ENCODE measurements at places on chromosomes 16 and 17.

DNA sequence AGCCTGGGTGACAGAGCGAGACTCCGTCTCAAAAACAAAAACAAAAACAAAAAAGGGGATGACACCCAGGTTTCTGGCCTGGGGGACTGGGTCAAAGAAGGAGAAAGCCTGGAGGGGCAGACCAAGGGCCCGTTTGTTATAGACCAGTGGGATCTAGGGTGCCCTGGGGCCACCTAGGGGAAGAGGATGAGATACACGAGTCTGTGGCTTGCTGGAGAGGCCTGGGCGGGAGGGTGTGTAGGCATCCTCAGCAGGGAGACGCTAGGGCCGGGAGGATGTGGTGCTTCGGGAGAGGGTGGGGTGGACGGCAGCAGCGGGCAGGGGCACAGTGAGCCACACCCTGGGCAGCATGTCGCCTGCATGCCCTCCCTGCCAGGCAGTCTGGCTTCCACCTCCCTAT lies 17.1 kb upstream of the CRK start:
- DNase-seq, result no peak

- DNase-seq, result no peak
Measured at GRCh38 chr16:191831-192230, 11.6 kb downstream of the HBQ1 start.

DNA sequence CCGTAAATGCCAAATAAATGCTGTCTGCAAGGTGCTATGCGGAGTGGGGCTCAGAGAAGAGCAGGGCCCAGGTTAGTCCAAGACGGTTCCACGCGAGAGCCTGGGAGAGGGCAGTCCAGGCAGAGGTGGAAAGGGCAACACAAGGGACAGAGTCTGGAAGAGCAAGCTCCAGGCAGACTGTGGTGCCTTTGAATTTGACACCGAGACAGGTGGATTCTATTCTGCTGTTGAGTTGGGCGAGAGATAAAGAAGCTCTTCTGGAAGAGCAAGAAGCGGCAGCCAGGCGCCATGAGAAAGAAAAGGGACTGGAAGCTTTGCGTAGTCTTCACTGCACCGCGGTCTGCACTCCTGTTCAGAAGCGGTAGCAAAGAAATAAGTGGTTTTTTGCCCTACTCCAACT lies 55.6 kb downstream of the CYTH1 start:
- DNase-seq, result no peak

DNA sequence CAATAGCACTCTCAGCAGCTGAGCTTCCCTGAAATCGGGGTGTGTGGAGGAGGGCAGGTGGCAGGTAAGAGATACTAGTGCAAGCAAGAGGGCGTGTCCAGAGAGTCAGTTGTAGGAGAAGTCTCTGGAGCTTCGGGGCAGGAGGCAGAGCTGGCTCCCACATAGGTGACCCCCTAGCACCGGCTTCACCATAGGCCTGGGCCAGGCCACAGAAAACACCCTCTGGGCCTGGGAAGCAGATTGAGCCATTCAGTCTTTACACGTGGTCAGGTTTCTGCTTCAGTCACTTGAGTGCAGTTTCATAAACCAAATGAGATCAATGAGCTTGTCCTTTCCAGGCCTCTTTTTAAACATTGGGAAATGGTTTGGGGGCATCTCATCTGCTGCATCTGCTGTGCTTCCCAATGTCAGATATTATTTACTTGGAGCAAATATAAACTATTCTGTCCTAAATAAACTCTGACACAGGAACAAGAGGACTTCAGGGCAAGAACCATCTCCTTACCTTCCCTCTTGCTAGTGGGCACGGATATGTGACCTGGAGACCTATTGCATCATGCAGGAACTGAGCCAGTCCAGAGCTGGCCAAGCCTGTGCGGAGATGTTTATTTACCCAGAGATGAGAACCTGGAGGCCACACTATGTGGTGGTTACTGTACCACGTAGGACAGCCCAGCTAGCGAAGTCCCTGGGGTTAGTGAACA lies 16.1 kb downstream of the CCR7 start:
- DNase-seq, result peak; percentile 77

DNA sequence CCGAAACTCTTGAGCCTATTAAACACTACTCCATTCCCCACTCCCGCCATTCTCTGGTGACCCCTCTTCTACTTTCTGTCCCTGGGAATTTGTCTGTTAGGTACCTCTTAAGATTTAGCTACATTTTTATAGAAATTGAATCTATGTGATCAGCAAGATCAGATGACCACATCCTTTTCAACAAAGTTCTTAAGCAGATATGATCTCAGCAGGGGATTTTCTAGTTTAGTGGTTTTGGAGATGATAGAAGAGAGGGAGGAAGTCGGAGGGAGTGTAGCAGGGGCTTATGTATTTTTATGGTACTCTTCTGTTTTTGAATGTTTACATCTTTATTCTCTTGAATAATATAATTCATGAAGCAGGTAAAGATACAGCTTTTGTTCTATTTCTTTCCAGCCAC lies 40.8 kb downstream of the RPA1 start:
- DNase-seq, result no peak

DNA sequence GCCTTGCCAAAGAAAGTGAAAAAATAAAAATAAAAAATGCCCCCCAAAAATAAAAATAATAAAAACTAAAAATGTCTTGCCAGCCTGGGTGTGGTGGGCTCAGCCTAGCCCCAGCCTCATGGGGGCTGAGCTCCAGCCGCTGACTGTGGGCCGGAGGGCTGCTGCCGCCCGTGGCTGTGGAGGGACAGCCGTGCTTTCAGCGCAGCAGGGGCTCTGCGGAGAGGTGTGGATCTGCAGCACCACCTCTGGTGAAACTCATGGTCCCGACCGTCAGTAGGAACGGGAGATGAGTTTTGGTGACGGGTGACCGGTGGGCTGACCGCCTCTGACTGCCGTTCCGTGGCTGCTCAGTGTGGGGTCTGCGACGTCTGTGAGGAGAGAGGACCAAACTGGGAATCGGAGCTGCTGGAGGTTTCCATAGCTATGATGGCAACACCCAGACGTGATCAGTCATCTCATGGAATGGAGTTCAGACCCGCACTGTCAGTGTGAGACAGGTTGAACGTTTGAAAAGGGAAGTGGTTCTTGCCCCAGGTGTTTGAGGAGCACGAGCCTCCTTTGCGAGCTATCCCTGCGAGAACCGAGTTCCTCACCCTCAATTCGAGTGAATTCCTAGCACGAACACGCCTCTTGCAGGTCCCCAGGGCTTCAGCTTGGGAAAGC lies 12.0 kb upstream of the RPL13 start:
- no peak for DNase-seq

DNA sequence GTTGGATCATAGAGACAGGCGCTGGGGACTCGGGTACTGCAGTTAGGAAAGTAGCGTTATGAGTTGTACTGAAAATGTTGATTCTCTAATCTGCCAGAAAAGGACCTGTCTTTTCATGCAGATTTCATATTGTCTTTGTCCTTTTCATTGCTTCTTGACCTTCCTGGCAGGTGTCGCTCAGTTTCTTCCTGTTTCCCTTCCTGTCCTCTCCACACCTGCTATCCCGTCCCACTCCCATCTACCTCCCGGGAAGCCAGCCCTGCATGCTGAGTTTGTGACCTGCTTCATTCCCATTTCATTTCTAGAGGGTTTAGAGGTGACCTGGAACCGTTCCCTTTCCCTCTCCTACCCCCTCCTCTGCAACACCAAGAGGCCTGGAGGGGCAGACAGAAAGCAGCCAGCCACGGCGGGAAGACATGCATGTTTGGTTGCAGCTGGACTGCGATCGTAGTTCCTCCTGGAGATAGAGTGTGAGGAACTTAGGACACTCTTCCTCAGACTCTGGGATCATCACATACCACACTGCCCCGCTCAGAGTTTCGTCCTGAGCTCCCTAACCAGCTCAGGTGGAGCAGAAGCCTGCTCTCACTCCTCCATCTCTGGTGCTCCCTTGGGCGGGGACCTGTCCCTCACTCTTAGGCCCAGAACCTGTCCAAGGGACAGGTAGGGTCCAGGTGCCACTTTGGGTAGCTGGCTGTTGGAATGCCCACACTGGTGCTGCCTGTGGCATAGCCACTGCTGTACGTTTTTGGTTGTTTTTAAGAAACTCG lies 23.9 kb upstream of the ARHGAP23 start:
- no peak for DNase-seq

GRCh38 chr17:52147872-52148271 lies 10.6 kb downstream of the CA10 start:
- no peak for DNase-seq

DNA sequence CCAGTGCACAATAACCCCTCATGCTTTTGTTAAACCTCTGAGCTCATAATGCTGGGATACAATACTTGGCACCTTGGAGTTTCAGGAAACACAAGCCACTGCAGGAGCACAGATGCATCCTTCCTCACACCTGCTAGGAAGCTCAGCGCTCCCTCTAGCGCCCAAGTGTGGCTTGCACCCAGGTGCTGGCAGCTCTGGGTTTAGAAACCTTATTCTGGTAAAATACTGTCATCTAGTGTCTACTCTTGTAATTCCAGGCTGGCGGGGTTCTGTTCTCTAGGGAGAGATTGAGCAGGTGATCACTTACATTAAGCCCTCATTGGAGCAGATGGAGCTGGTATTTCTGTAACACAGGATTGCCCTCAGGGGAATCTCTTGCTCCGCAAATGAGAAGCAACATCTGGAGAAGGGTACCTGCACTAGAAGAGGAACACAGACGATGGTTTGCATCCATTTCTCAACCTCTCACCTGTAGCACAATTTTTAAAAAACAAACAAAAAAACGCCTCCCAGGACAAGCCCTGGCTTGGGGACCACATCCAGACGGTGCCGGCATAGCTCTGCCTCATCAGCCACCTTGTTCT lies 1.5 kb downstream of the CCL1 start:
- peak; percentile 40 for DNase-seq

DNA sequence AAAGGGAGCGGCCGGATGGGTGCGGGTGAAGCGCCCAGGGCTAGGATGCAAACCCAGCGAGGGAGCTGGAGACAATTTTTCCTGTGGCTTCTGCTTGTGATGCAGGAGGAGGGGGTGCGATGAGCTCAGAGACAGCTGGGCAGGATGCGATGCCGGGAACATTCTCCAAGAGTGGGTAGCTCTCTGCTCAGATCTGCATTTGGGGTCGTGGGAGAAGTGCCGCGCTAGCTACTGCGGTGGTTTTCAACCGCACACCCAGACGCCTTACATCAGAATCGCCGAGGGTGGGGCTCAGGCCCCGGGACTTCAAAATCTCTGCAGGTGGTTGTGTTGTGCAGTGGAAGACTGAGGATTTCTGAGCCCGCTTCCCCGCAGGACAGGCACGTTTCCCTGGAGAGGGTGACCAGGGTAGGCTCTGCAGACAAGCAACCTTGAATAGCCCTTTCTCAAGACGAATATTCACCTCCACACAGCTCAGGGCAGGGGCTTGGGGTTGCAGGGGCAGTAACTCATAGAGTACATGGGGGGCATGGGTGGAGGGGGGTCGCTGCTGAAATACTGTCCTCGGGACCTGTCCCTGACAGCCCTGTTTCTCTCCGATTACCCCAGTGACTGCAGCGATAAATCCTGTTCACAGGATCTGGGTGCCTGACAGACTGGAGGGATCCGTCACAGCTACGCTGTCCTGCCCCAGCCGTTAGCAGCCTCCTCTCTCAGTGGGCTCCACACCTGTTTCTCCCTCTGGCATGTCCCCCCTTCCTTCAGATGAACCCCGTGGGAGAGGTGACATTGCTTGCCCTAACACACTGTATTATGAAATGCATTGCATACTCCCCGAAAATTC lies 63.3 kb downstream of the HAPSTR1 start:
- DNase-seq, result no peak

- no peak for DNase-seq
Measured at GRCh38 chr17:10316801-10317542, 55.8 kb downstream of the MYH13 start.

DNA sequence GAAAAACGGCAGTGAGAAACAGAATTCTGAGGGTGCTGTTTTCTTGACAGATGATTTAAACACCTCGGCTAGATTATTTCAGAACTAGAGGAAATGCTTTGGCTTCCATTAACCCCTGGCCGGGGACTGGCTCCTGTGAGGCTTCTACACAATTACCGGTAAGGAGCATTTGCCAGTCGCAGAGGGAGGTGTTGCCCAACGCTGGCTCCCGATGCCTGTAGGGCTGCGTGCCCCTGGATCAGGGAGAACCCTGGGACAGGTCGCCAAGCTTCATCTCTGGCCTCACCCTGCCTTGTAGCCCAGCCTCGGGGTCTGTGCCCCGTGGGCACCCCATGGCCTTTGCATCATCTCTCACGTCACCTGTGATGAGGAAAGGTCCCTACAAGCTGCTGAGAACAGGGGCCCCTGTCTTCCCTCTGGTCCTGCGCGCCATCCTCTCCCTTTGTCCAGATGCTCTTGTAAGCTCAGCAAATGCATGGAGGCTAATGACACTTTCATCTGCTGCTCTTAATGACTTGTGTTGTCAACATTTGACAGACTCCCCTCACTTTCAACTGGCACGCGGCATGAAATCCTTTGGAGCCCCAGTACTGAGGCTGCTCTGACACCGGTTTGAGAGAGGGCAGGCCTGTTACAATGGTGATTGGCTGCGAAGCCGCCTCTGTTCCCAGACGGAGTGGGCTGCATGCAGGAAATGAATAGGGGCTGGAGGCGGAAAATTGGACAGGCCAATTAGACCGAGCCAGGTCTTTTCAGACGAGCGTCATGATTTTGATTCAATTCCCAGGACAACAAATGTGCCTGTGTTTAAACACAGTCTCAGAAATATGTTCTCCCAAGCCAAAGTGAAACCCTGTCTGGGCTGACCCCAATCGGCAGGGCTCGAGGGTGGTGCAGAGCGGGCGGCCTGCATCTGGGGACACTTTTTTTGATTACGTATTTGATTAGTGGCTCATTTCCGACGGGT lies 85.5 kb upstream of the DOC2B start:
- no peak for DNase-seq

- no peak for DNase-seq
Measured at GRCh38 chr16:66354034-66354909, 12.2 kb upstream of the CDH5 start.

DNA sequence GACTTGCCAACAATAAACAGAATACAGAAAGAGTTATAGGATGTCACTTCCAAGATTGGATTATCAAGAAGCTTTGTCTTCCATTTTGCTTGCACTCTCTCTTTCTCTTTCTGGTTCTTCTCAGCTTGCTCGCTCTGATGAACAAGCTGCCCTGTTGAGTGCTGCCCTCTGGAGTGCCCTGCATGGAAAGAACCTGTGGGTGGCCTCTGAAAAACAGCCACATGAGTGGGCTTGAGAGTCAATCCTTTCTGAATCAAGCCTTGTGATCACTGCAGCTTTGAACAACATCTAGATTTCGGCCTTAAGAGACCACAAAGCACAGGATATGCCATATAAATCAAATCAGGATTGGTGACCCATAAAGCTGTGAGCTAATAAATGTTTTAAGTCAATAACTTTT lies 185.1 kb downstream of the KIF2B start:
- DNase-seq, result no peak

- DNase-seq, result no peak
Measured at GRCh38 chr17:28295677-28296578, 23.1 kb upstream of the TMEM97 start.

Measured in AG04449 (cell line).